ENCODE measurements at places on chromosomes 4 and X.
A peak's percentile ranks its signal among the peaks of the same experiment; 100 is the strongest.

- DNase-seq: no peak
Measured at GRCh38 chr4:62208921-62209320, 1008.8 kb downstream of the ADGRL3 start.

DNA sequence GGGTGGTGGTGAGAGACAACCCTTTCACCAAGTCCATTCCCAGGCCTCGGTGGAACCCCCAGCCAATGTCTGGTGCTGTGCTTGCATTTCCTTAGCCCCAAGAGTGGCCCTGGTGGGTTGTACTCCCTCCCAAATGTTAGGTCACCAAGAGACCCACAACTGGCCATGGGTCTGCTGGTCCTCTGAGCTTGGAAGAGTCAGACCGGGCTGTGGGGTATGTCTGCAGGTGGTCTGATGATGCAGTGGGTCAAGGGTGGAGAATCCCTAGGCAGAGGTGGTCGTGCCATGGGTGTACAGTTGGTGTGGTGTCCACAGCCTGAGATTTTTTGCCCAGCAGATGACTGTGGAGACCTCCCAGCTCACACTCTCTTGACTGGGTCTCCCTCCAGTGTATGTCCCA lies 535.7 kb upstream of the CNKSR2 start:
- no peak for DNase-seq

DNA sequence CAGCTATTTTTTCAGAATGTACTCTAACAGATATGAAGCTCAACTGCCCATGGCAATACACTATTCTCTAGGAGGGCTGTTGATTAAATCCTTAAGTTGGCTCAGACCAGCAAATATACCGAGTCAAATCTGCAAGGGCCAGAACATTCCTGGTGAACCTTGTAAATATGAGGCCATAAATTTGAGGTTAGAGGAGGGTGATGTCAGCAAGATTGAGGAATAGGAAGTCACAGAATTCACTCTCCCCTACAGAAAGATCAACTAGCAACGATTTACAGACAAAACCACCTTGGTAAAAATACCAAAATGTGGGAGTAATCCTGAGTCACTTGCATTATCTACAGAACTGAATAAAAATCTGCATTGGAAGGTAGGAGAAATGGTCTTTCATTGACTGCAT lies 399.3 kb downstream of the GPM6A start:
- DNase-seq: no peak

GRCh38 chrX:13721819-13722519 lies 12.5 kb downstream of the TRAPPC2 start:
- DNase-seq: no peak

DNA sequence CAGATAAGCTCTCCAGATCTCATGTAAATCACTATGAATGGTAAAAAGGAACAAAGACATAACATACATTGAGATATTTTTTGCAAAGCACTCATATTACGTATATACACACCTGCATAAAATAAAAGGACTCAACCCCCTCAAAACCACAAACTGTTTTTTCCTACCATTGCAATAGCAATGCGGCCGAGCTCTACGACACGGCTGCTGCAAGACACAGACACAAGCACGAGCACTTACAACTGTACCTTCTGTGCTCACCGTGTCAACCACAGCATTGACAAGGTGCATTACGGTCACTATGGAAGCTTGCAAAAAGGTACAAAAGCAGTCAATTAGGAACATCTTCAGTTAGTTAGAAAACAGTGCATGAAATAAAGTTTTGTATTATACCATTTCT lies 37.1 kb upstream of the MTNR1A start:
- no peak for DNase-seq

DNA sequence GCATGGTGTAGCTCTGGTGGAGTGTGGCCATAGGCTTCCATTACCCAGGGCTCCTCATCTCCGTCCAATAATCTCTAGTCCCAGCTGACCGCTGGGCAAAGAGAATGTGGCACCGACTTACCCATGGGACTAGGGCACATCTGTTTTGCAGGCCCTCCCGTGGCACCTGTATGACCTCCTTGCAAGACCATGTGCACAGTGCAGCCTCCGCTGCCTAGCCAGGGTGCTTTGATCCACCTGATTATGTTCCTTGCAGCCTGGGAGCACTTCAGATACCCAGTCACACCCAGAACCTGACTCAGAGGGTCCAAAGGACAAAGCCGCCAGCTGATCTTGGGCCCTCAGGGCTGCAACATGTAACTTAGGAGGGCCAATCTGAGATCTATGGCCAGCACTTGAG lies 84.8 kb downstream of the PCDH10 start:
- no peak for DNase-seq

DNA sequence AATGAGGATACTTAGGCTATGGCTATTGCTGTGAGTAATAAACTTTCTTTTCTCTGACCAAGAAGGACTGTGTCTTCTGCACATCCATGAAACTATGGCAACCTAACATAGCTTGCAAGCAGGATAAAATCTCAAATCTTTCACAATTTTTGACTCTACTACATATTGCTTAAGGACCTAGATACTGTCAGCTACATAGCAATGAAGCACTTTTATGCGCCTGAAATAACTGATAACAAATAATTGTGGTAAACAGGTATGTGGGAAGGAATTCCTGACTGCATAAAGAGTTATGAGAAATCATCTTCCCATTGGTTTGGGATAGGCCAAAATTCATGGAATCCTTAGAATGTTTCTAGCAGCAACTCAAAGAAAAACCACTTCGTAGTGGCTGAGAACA lies 41.2 kb upstream of the PDGFC start:
- no peak for DNase-seq

- DNase-seq: peak; percentile 91
Measured at GRCh38 chr4:6574747-6575502, at the start of gene MAN2B2. Gene MAN2B2 (plus strand): TSS chr4:6575189. CDS start chr4:6575211, 22 bp downstream.

GRCh38 chrX:72373136-72373535 lies 67.4 kb upstream of the CITED1 start:
- no peak for DNase-seq
